Naive thymus-derived CD8-positive, alpha-beta T cell (primary cell): ENCODE measurements at places on chromosomes 5 and 9. TPM values are rescaled to one million over a fixed set of nuclear protein-coding genes. Genes with fewer than 3 reads are reported as not detected.

Gene CDH9
- total RNA-seq, result not detected

- no peak for DNase-seq
These were observed 194.8 kb downstream of the SPOCK1 start for GRCh38 chr5:137304226-137304874.

DNA sequence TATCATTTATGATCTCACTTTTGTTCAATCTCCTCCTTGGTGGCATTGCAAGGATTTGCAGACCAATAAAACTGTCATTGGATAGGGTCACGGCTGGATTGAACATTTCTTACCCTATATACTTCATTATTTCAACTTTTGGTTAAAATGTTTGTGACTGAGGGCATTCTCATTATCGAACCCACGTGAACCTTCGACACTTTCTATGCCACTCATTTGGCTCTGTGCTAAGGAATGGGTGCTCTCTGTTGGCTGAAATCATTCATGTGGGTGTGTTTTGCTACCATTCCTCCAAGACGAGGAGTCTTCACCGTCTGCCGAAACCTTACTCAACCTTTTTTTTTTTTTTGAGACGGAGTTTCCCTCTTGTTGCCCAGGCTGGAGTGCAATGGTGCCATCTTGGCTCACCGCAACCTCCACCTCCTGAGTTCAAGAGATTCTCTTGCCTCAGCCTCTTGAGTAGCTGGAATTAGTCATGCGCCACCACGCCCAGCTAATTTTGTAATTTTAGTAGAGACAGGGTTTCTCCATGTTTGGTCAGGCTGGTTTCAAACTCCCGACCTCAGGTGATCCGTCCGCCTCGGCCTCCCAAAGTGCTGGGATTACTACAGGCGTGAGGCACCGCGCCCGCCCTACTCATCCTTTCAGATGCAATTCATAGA is 62.5 kb downstream of the CSNK1A1 start:
- no peak for DNase-seq

- no peak for DNase-seq
These were observed 112.2 kb upstream of the ALDH1B1 start for GRCh38 chr9:38280251-38280800.

DNA sequence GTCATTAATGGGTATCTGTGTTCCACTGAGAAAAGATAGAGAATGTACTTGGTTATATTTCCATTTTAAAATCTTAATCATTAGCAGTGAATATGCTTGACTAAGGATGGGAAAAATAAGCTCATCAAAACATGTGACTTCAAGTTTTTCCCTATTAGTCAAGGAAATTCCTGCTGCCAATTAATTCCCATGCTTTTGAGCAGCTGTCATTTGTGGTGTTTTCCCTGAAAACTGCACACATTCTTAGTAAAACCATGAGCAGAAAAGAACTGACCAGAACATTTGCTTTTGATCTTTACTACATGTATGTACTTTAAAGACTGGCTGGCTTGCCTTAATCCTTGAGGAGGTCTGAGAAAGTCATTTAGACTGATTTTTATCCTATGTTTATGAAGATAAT is 75.2 kb downstream of the AOPEP start:
- no peak for DNase-seq

- DNase-seq, result no peak
These were observed 19.6 kb downstream of the TENT4A start for GRCh38 chr5:6732634-6733410.

Gene IL13
- total RNA-seq, result not detected

- no peak for DNase-seq
These were observed 202.8 kb upstream of the TAS2R1 start for GRCh38 chr5:9832921-9833320.

Gene B4GALT7
- 39.3 TPM for total RNA-seq

- no peak for DNase-seq
These were observed 71.8 kb downstream of the SYK start for GRCh38 chr9:90873422-90873821.
